ENCODE measurements at places on chromosomes 4 and X.
A peak's percentile ranks its signal among the peaks of the same experiment; 100 is the strongest.

DNA sequence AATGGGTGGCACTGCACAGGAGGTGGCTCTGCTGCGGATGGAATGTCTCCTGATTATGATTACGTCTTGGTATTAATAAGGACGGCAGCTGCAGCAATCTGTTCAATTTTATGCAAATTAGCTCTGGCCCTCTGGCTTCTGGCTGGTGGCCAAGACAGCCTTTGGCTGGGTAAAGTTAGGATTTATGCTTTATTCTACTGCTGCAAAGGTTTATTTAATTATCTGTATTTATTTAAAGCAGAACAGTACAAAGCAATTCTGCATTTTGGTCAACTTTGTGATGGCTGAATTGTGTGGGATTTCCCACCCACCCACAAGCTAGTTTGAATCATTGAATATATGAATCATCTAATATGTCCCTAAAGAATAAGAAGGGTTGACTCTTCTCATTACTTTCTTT, 745.6 kb upstream of the FAM241A start:
- no peak for DNase-seq

DNA sequence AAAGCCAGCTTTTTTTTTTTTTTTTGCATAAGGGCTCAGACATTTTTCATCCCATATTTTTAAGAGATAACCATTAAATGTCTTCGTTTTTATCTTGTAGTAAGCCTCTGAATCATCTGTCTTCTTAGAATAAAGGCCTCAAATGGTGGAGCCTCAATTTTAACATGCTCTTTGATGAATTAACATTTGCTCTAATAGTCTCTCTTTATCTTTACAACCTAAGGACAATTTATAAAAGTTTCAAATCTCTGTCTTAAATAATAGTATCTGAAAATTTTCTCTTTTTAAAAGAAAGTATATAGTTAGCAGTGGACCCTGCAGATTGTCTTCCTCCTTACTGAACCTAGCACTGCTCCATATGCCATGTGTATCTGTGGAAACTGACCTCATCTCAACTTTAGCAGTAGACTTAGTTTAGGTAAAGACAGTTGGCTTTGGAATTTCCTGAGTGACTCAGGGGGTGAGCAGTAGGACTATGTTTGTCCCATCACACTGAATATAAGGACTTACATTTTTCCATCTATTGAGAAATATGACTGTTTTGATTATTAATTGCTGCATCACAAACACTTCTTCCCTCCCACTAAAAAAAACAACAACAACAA, 1658.0 kb downstream of the STIM2 start:
- no peak for DNase-seq

- no peak for DNase-seq
Observed at GRCh38 chr4:24262084-24262483, 322.3 kb downstream of the DHX15 start.

DNA sequence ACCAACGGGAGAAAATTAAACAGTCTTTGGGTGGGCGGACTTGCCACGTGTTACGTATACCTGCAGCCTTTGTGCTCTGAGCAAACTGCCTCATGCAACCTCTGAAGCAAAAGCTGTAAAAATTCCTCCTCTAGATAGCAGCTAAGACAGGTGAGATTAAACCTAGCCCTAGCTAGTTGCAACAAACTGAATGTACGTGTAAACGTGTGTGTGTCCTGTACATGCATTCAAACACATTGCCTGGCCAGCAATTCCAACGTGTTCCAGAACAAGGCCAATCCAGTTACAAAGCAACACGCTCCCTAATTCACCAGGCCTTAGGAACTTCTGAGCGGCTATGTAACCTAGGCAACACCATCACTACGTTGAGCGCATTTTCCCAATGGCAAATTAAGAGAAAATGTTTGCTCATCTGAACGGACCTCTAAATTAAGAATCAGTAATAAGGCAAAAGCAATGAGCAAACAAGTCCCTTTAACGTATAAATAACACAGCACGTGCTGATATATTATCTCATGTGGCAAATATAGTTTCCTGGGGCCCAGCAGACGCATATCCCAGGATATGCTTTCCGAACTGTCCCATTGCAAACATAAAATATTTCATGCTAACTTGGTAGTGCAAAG, 792 bp downstream of the PPID start:
- DNase-seq = peak; percentile 47

DNA sequence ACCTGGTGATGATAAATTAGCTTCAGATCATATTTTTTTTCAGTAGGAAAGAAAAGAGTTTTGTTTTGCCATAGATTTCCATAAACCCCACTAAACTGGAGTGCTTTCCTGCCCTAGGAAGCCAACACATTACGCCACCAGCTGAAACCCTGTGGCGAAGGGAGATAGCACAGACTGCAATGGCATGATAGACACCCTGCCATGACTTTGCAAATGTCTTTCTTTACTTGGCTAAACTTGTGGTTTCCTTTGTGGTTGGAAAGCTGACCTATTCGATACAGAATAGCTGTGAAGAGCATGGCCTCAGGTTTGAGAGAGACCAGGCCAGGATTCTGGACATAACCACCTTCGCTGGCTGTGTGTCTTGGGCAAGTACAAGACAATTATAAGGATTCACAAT, 19.1 kb downstream of the MFAP3L start:
- DNase-seq = no peak
